Glomerular endothelial cell (primary cell): ENCODE measurements at places on chromosomes 7 and 10. TPM values are rescaled to one million over a fixed set of nuclear protein-coding genes. Genes with fewer than 3 reads are reported as not detected.

DNAJC12 gene
- total RNA-seq = 1.9 and 2.0 TPM in 2 replicates

ASZ1 gene
- total RNA-seq = not detected in 2 replicates

ADRA2A gene
- 0.48 and 2.0 TPM in 2 replicates for total RNA-seq

ENTPD1 gene
- 12.4 and 30.3 TPM in 2 replicates for total RNA-seq

TAF5 gene
- 2.7 and 2.8 TPM in 2 replicates for total RNA-seq
